Activated B cell treated with CpG ODN at 0.5 μM for 24 hours (primary cell): ENCODE measurements at places on chromosomes 3 and 15. TPM values are rescaled to one million over a fixed set of nuclear protein-coding genes. Genes with fewer than 3 reads are reported as not detected.

Gene KCNMB3
- total RNA-seq, result 6.0 and 6.9 TPM in 2 replicates

DNA sequence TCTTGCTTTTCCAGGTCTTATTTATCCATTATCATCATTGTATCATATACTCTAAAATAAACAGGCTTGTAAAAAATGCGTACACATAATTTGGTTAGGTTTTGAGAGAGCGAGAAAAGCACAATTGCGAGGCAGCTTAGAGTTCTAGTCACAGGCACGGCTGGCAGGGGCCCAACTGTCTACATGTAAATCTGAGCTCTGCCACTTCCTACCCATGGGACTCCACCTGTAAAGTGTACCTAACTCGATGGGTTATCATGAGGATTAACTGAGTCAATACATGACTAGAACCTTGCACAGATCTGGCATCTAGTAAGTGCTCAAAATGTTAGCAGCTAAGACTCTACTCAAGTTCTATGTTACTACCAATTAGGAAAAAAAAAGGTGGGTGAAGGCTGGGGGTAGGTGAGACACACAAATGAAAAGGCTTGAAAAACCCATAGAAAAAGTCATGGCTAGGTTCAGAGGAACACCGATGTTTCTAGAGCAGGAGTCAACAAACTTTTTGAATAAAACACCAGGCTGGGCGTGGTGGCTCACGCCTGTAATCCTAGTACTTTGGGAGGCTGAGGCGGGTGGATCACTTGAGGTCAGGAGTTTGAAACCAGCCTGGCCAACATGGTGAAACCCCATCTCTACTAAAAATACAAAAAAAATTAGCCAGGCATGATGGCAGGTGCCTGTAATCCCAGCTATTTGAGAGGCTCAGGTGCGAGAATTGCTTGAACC, 36.2 kb downstream of the GLB1 start:
- no peak for DNase-seq

GRCh38 chr3:58572634-58573230, 4.5 kb downstream of the FAM107A start:
- no peak for DNase-seq

GRCh38 chr3:100936931-100937330, 56.3 kb downstream of the ABI3BP start:
- no peak for DNase-seq

GRCh38 chr3:47746264-47746663, 35.4 kb downstream of the SMARCC1 start:
- no peak for DNase-seq

- DNase-seq, result no peak
Observed at GRCh38 chr3:43288850-43289249, 2.5 kb downstream of the SNRK start.

DNA sequence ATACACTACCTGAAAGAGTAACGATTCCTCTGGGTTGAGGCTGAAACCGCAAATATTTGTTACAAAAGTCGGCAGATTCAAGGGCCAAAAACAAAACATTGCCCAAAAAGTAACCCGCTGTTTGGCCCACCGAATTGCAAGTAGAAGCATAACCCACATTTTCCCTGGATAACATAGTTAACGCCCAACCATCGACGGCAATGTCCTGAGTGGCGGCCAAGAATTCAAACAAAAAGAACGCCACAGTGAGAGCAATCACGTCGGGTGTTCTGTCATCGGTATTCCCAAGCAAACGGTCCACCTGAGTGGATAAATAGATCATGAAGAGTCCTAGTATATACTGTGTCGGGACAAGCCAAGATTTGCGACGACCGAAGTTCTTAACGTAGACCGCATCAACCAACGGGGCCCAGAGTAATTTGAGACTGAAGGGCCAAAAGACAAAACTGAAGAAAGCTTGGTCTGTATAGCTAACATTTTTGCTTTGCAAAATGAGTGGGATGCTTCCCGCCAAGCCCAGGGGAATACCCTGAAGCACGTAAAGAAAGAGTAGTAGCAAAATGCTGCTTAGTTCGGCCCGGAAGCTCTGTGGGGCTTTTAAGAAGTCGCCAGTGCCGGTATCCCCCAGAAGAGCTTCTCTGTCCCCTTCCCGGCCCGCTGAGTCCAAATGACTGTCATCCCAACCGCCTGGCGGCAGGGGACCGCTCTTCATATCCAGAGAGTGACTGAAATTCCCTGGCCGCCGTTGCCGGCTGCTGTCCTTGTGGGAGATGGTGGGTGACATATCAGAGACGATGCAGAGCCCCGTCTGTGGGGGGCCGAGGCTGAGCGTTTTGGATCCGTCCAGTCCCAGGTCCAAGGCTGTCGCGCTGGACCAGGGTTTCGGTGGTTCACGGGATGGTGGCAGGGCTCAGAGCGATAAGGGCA, 750 bp downstream of the SLC33A1 start:
- no peak for DNase-seq

DNA sequence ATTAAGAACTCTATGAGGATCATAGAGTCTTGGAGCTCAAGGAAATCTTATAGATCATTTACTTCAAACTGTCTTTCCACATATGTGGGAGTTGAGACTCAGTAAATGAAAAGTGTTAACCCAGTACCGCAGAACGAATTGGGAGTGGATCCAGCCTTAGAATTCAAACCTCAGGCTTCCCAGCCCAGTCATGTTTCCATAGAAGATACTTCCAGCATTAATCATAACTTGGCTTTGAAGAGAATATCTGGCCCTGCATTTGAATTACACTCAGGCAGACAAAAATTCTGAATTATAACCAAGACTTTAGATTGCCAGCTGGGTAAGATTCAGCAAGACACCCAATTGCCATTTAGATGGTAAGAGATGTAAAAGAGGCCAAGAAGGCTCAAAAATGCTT, 972.0 kb downstream of the TUSC7 start:
- DNase-seq, result no peak

DNA sequence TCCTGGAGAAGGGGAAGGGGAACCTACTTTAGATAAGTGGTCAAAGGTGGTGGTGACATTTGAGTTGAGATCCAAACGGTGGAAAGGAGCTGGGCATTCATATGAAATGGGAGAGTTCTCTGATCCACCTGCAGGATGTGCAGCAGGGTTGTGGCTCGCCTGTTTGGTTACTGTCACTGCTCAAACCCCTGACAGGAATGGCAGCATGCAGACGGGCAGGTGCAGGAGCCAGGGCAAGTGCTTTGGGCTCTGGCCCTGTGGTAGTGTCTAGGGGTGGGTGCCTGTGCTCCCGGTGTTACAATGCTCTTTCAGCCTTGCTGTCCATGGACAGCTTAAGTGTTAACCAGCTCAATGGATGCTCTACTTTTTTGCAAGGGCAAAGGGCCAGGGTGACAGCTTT, 18.5 kb downstream of the PAQR9 start:
- no peak for DNase-seq

- DNase-seq, result no peak
Observed at GRCh38 chr3:131762981-131763564, 260.3 kb upstream of the MRPL3 start.

- DNase-seq, result no peak
Observed at GRCh38 chr15:101692801-101693598, 31.3 kb downstream of the TARS3 start.

DNA sequence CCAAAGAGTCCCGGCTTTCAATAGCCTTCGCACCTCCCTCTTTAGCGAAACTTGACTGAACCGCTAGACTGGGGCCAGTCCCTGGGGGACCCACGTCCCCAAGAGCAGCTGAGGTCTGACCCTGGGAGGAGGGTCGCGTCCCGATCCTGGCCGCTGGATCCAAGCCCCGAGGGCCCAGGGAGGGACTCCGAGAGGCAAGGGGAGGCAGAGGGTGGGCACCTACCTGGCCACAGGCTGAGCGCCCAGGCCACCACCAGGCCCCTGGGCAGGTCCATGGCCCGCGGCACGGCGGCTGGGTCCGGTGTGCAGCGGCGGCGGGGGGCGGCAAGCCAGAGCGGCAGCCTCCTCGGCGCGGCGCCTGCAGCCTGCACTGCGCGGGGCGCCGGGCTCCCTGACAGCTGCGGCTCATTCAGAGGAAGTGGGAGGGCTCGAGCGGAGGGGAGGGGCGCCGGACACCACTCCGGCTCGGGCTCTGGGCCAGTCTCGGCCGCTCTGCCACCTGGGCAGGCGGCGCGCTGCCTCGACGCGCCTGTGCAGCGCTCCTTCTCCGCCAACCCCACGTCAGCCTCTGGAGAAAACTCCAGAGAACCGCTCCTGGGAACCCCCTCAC, at the start of gene ITGA11:
Gene ITGA11, minus strand, starts transcription at position 372 of the 610 bp plus-strand sequence. Its CDS starts 97 bp downstream, at position 275.
- no peak for DNase-seq

Gene EDC3
- total RNA-seq, result 44.8 and 49.5 TPM in 2 replicates

Gene NR1I2
- total RNA-seq, result 1.1 and 1.2 TPM in 2 replicates

Gene SHISA5
- total RNA-seq, result 95.7 and 108 TPM in 2 replicates

Gene ARPP19
- total RNA-seq, result 145 and 153 TPM in 2 replicates

GRCh38 chr15:25741256-25741580, 121.9 kb downstream of the ATP10A start:
- no peak for DNase-seq

DNA sequence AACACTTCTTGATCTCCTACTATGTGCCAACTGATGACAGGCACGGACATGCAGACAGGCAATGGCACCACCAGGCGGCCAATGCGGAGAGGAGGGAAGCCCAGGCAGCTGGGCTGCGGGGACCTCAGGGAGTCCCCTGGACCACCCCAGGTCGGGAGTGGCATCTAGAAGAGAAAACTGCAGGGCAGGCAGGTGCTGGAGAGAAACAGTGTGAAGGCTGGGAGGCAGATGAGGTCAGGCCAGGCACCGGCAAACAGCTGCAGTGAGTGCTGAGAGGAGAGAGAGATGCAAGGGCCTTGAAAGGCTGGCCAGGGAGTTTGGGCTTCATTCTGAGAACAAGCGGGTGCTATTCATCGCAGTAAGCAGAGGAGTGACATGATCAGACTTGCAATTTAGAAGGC, 29.1 kb downstream of the SLC6A1 start:
- no peak for DNase-seq

DNA sequence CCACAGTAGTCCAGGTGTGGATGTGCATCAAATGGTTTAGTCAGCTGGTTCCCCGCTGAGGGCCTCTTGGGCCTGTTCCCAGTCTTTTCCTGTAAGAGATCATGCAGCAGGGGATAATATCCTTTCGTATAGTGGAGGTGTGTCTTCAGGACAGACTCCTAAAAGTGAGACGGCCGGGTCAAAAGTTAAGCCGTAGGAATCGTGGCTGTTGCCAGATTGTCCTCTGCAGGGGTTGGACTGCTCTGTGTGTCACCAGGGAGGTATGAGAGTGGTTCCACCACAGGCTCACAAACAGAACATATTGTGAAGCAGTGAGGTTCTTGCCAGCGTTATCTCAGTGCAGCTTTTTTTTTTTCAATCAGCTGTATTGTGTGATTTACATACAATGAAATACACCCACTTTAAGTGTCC, 95.0 kb downstream of the VGLL4 start:
- DNase-seq, result no peak

DNA sequence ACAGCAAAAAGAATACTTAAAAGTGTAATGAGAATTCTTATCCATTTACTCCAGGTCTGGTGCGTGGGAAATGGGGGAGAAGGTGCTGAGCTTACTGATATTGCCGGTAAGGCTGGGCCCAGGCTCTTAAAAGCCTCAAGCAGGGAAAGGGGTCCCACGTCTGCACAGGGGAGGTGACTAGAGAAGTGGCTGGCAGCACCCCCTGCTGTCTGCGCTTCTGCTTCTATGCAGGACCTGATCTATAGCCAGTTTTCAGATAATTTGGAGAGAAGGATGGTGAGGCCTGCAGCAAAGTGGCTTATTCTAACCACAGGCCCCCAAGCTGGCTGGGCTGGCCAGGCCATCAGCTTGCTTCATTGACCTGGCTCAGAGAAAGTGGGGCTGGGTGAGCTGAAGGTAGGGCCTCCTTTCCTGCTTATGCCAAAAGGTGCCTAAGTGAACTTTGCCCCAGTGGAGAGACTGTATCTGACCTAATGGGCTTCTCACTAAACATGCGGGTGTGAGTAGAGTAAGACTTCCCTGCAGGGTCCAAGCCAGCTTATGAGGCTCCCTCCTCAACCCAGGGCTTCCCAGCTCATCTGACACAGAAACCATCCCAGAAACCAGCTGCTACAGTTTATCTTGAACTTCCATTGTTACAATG, 30.9 kb upstream of the ATP1B3 start:
- no peak for DNase-seq

Gene PLA2G4E
- total RNA-seq, result not detected in 2 replicates

Gene TMEM40
- not detected in 2 replicates for total RNA-seq

GRCh38 chr3:131338948-131339640, 42.5 kb upstream of the NUDT16 start:
- DNase-seq, result no peak

Gene DPPA2
- not detected in 2 replicates for total RNA-seq

DNA sequence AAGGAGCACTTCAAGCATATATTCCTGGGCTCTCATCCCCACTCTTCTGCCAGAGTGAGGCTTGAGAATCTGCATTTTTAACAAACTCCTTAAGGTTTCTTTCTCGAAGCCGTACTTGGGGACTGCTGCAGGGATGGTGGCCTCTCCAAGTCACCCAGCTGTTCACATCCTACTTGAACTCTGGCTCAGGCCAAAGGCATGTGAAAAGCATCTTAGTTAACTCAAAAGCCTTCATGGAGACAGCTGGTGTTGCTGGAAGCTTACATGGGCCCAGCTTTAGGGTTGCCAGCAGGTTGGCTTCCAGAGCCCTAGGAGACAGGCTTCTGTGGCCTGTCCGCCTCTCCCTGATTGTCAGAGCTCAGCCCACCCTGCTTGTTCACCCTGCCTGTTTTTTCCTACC, 139.2 kb downstream of the THSD4 start:
- DNase-seq, result no peak

GRCh38 chr15:69170597-69170996, 10.2 kb downstream of the GLCE start:
- no peak for DNase-seq

- no peak for DNase-seq
Observed at GRCh38 chr3:13332740-13333139, 87.4 kb downstream of the NUP210 start.

DNA sequence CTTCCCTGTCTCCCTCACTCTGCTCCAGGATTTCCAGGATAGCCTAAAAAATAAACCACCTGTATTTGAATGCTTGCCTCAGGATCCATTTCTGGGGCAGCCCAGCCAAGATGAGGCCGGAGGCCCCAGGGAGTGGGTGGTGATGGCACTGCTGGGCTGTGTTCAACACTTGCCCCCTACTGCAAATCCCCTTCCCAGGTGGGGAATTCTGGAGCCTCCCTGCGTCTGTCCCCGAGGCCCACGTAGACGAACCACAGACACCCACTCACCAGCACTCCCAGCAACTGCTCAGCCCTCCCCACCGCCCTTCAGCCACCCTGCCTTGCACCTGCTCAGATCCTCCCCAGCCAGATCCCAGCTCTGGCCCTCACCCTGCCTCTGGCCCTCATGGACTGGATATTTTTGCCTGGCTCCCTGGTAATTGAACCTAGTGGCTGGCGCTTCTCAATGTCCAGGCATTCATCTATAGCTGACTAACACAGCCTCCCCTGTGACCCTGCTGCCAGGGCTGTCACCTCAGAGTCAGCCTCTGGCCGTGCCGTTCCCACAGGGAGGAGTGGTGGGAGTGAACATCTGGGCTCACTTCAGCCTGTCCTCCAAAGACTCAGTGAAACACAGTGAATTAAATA, 17.1 kb upstream of the EPB42 start:
- DNase-seq, result no peak

- no peak for DNase-seq
Observed at GRCh38 chr15:27585041-27585640, 514.0 kb downstream of the OCA2 start.
